M059J (cell line): ENCODE measurements at places on chromosomes 2 and 18. TPM values are rescaled to one million over a fixed set of nuclear protein-coding genes. Genes with fewer than 3 reads are reported as not detected.

STPG4 gene
- total RNA-seq, result 1.0 TPM in 1 of 2 replicates, not detected in the other

TRIB2 gene
- total RNA-seq, result 22.3 and 25.2 TPM in 2 replicates

LBH gene
- 31.8 and 38.9 TPM in 2 replicates for total RNA-seq

ATP6V1B1 gene
- 0.81 TPM in 1 of 2 replicates, not detected in the other for total RNA-seq
